ENCODE measurements at places on chromosomes 13 and 19.

DNA sequence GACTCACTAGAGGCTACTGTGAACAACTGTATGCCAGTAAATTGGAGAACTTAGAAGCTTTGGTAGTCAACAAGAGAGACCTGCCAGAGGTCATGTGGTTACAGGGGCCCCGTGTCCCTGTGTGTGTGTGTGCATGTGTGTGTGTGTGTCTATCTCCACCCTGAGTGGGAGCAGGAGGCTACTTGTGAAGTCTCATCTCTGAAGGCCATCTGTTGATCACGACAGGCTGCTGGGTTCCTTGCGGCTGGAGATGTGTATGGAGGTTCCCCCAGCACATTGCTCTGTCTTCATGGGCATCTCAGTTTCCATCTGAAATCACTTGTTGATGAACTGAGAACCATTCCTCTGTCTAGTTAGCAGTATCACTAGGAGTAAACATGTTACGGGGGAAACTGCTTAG lies 58.2 kb upstream of the TEX29 start:
- no peak for DNase-seq

GRCh38 chr13:51346397-51346796 lies 6.9 kb downstream of the SERPINE3 start:
- DNase-seq: no peak

GRCh38 chr19:32916969-32917615 lies 47.5 kb upstream of the SLC7A9 start:
- DNase-seq: no peak

- DNase-seq: no peak
Observed at GRCh38 chr13:49265822-49266221, 18.1 kb downstream of the CDADC1 start.

- no peak for DNase-seq
Observed at GRCh38 chr19:10788146-10788545, 47.9 kb downstream of the TMED1 start.

- DNase-seq: no peak
Observed at GRCh38 chr13:95541308-95541707, 11.2 kb upstream of the CLDN10 start.

- no peak for DNase-seq
Observed at GRCh38 chr19:55289117-55289796, 5.5 kb downstream of the BRSK1 start.

GRCh38 chr19:55198651-55199050 lies 10.7 kb downstream of the PTPRH start:
- DNase-seq: no peak

DNA sequence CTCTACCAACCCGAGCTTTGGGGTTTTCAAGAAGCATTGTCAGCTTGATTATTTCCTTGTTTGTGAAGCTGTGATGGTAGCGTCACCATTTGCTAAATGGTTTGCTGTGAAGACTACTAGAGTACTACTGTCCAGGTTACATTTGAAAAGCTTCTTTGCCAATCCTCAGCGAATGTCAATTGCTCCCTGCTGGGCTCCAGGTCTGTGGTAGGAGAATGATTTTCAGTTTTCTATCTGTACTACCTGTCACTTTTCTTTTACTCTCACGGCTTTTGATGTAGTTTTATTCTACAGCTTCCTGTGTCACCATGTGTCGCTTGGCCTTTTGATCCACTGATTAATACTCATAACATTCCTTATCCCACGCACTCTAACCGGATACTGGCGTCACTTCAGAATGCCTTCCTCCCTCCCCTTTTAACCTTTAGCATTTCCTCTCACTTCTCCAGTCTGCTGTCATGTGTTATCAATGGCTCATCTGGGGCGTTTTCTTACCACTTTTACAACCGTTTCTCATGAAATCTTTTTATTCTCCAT lies 7.5 kb upstream of the GPR183 start:
- DNase-seq: peak; percentile 85

DNA sequence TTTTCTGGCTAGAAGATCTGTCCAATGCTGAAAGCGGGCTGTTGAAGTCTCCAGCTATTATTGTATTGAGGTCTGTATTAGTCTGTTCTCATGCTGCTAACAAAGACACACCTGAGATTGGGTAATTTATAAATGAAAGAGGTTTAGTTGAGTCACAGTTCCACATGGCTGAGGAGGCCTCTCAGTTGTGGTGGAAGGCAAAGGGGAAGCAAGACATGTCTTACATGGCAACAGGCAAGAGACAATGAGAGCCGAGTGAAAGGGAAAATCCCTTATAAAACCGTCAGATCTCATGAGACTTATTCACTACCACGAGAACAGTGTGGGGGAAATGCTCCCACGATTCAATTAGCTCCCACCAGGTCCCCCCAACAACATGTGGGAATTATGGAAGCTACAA lies 980.4 kb downstream of the SLITRK5 start:
- no peak for DNase-seq

DNA sequence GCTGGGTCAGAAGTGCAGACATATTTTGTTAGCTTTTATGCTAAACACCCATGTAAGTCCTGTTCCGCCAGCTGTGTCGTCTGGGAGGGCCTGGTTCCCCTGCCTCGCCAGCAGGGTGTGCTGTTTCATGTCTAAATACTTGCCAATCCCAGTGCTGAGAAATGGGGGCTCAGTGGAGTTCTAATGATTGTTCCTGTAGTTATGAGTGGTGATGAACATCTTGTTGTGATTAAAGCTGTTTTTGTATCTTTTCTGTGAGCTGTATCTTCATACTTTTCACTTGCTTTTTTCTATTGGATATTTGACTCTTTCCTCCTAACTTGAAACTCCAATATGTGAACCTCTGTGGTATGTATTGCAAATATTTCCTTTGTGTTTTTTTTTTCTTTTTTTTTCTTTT lies 32.7 kb downstream of the KDM4B start:
- peak; percentile 34 for DNase-seq

- DNase-seq: no peak
Observed at GRCh38 chr19:43207991-43208390, 2.6 kb upstream of the PSG4 start.

DNA sequence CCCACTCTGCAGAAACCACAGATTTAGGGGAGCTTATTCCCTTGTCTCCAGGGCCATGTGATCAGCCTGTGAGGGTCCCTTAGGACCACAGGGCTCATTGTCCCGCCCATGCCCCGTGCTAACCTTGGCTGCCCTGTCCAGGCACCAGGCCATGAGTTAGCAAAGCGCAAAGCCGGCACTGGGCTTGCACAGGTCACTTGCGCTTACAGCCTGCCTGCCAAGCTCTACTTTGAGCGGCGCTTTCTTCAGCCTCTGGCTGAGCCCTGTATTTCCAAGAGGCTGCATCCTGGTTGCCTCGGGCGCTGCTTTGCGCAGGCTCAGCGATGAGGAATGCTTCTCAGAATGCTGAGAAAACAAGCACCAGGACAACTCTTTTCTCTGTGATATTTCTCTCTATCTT lies 188.0 kb downstream of the TDRD3 start:
- no peak for DNase-seq

DNA sequence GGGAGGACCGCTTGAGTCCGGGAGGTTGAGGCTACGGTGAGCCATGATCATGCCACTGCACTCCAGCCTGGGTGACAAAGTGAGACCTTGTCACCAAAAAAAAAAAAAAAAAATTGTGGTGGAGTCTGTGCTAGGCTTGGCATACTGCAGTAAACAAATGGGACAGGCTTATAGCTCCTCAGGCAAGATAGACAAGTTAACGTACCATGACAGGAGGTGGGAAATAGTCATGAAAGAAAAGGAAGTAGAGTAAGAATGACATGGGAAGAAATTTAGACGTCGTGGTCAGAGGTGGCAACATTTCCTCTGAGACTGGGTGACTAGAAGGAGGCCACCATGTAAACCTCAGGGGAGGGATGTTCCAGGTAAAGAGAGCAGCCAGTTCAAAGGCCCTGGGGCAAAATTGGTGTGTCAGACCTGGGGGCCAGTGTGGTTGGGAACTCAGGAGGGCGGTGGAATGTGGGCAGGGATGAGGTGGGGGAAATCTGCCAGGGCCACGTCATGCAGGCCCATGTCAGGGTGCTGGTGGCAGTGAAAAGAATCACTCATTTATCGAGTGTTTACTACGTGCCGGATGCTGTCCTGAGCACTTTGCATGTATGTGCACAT lies 5.6 kb downstream of the SNRPA start:
- DNase-seq: no peak

- peak; percentile 62 for DNase-seq
Observed at GRCh38 chr19:5340637-5341447, at the start of gene PTPRS. Gene PTPRS (minus strand): TSS chr19:5340812. CDS start chr19:5286140, 54,672 bp downstream.

GRCh38 chr19:44689290-44690130 lies 9.4 kb upstream of the CEACAM16 start:
- peak; percentile 77 for DNase-seq

- no peak for DNase-seq
Observed at GRCh38 chr19:7855426-7856108, 18.6 kb downstream of the PRR36 start.

DNA sequence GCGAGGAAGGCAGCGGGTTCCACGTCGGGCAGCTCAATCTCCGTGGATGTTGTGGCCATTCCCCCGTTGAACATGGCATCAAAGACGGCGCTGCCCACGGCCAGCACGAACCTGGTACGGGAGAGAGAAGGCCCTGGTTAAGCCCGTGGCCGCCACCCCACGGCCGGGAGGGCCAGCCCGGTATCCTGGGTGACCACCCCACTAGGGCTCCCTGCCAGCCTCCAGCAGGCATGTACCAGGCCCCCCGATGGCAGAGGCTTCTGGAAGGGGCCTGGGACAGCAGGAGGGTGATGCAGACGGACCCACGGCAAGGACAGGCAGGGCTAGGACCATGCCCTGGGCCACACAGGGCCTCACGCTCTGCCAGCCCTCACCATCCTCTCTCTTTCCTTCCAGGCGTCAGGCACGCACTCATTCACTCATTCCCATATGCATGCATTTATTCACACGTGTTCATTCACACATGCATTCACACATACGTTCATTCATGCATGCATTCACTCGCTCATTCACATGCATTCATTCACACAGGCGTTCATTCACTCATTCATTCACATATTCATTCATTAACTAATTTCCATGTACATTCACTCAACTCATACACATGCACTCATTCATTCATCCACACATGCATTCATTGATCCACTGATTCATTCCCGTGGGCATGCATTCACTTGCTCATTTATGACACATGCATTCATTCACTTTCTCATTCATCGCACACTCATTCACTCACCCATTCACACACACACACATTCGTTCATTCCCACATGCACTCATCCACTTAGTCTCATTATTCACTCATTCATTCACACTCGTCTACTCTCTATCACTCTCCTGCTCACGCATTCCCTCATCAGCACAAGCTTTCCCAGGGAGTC lies 17.9 kb downstream of the BTBD2 start:
- no peak for DNase-seq

DNA sequence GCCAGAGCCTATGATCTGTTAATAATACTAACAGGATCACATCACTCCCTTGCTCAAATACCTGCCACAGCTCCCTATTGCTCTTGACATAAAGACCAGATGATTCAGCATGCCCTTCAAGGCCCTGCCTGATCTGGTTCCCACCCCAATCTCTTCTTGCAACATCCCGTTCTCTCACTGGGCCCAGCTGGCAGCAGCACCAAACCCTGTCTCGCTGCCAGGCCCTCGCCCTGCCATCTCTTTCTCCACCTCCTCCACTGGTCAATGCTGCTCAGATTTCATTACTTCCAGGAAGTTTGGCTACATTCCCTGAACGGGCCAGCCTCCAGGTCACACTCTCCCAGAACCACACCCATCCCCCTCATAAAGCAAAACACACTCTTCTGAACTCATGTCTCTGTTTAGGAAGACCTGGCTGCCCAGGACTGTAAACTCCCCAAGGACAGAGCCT lies 8.6 kb upstream of the BCAT2 start:
- no peak for DNase-seq

DNA sequence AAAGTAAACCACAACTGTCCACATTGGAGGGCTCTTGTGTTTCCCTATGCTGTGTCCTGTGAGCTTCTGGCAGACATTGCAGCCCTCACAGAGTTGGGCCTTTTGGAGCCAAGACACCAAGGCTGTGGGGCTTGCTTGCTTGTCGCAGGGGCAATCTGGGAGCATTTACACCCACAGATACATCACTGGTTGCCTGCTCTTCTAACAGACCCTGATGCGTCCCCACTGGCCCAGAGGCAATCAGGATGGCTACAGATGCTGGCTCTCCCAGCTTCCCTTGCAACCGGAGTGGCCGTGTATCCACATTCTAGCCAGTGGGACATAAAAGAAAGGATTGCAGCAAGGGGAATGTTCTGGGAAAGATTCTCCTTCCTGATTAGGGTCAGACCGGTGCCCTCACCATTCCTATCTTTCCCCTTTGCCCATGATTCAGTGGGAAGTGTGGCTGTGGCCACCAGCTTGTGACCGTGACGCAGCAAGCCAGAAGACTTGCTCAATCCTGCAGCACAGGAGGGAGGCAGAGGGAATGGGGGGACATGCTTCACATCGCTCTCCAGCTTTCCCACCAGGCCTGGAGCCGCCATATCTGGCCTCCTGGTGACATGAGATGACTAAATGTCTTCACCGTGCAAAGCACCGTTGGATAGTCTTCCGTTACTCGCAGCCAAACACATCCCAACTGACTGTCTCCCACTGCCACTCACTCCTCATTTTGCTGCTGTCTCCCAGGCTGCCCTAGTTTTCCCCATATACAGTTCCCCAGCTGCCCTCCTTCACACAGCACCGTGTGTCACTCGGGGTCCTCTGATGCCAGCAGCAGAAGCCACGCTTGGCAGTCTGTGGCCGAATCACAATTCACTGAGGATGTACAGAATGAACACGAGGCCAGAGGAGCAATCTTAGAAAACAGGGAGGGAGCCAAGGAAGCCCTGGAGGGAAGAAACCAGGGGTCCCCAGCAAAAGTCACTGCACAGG lies 151.0 kb downstream of the DPF1 start:
- DNase-seq: no peak

DNA sequence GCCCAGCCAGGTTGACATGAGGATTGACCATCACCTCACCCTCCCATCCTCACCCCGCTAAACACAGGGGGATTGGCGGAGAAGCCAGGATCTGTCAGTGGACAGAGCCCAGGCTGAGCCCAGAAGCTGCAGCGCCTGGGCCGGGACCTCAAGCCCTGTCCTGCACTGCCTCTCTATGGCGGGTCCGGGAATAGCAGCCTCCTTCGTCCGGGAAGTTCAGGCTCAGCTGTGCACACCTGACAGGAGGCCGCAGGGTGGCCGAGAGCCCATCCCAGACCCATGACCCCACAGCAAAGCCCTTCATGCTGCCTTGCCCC lies 67.8 kb downstream of the SPACA7 start:
- peak; percentile 14 for DNase-seq
